Islet precursor cell (in vitro differentiated cells): ENCODE measurements at places on chromosomes 13 and 19.
A peak's percentile ranks its signal among the peaks of the same experiment; 100 is the strongest.

- DNase-seq: no peak
Measured at GRCh38 chr19:28614634-28615545, 598.1 kb downstream of the UQCRFS1 start.

- DNase-seq: no peak
Measured at GRCh38 chr13:106118996-106119395, 416.5 kb downstream of the EFNB2 start.

DNA sequence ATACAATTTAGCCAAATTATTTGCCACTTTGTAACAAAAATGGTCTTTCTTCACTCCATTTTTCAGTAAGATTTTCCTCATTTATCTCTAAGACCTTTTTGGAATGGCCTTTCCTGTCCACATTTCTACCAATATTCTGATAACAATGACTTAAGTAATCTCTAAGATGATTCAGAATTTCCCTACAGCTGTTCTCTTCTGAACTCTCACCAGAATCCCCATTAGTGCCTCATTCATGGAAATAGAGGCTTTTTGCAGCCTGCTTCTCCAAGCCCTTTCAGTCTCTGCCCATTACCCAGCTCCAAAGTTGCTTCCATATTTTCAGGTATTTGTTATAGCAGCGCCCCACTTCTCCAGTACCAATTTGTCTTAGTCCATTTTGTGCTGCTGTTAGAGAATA is 867.0 kb downstream of the GPC5 start:
- no peak for DNase-seq

- peak; percentile 87 for DNase-seq
Measured at GRCh38 chr19:518598-519231, 11.4 kb downstream of the TPGS1 start.

DNA sequence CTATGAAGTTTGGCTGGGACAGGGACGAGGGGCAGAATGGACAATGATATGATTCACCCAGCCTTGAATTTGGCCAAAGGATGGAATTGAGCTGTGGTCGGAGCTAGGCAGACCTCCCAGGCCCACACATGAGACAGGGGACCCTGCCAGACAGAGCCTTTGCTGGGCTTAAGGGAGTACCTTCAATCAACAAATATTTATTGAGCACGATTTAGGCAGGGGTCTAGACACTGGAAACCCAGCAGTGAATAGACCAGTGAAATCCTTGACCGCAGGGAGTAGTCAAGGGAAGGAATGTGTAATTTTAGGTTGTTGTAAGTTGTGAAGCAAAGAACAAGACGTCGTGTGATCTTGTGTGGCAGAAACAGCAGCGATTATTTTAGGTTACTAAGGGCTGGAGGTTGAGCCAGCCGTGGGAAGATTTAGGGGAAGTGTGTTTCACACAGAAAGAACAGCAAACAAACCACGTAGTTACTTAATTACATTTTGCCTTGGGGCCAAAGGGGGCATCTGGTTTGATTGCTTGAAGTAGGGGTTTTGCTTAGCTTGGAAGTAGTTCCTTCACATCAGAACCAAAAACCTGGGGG is 16.9 kb upstream of the AP1M2 start:
- DNase-seq: no peak

DNA sequence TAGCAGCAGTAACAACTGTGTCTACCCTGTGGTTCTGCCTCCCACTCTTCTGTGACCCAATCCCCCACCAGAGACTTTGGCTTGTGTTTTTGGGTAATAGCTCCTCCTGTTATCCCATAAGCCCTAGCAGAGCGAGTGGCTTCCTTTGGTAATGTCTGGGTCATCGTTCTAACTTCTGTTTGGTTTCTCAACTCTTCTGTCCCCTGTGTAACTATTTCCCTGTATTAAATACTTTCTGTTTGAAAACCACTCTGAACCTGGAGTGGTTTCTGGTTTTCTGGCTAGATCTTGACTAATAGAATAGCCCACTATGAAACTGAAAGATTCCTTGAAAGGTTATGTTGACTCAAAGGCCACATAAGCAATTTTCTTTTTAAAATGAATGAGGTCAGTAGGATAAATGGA is 350.0 kb downstream of the DCT start:
- no peak for DNase-seq

- no peak for DNase-seq
Measured at GRCh38 chr19:38099966-38100365, 124.1 kb downstream of the DPF1 start.
